K562 (cell line): ENCODE measurements at places on chromosomes 4 and X.

GRCh38 chr4:41257906-41258305 is 1.2 kb downstream of the UCHL1 start:
- H3K27ac ChIP-seq: no peak overlapping the region
- no peaks in the 10 kb centered on the region for H3K36me3 ChIP-seq
- no peak for DNase-seq
- H3K4me3 ChIP-seq: no peak overlapping the region
- H3K27me3 ChIP-seq: peaks cover 8% of the 10 kb centered on the region

GRCh38 chr4:168409089-168409801 is 71.0 kb downstream of the DDX60L start:
- DNase-seq: no peak
- no peaks in the 10 kb centered on the region for H3K36me3 ChIP-seq
- H3K4me1 ChIP-seq: no peaks in the 10 kb centered on the region
- no peak overlapping the region for H3K27ac ChIP-seq
- H3K4me3 ChIP-seq: no peak overlapping the region

GRCh38 chr4:12105519-12105918 is 676.8 kb upstream of the HS3ST1 start:
- no peaks in the 10 kb centered on the region for H3K4me1 ChIP-seq
- H3K4me3 ChIP-seq: no peak overlapping the region
- no peak overlapping the region for H3K27ac ChIP-seq
- H3K36me3 ChIP-seq: no peaks in the 10 kb centered on the region
- no peaks in the 10 kb centered on the region for H3K27me3 ChIP-seq
- no peak for DNase-seq

GRCh38 chrX:119880552-119881437 is 9.2 kb downstream of the NDUFA1 start:
- peaks cover 25% of the 10 kb centered on the region; the same call in 1 of the 3 replicates for H3K36me3 ChIP-seq
- no peak overlapping the region for H3K27ac ChIP-seq
- no peaks in the 10 kb centered on the region; the same call in 1 of the 2 replicates for H3K4me1 ChIP-seq
- H3K27me3 ChIP-seq: no peaks in the 10 kb centered on the region
- H3K4me3 ChIP-seq: no peak overlapping the region

DNA sequence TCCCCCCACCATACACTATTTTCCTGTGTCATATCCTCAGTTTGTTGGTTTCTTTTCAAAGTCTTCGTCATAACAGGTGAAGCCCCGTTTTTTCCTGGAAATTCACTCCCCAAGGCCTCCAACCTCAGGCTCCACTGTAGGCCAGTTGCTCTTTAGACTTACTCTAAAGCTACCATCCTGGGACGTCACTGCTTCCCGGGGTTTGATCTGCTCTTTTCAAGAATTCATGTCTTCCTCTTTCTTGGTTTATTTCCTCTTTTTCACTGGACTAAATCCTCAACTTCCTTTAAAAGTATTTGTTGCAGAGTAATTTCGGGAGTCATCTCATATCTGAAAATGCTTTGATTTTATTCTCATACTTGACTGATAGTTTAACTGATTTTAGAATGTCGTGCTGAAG is 6.5 kb upstream of the SERTM2 start:
- H3K36me3 ChIP-seq: no peaks in the 10 kb centered on the region
- H3K4me3 ChIP-seq: no peak overlapping the region
- H3K4me1 ChIP-seq: no peaks in the 10 kb centered on the region
- no peak for DNase-seq
- no peak overlapping the region for H3K27ac ChIP-seq

- H3K4me1 ChIP-seq: peaks cover 18% of the 10 kb centered on the region; the same call in 2 of the 3 replicates
- no peaks in the 10 kb centered on the region for H3K36me3 ChIP-seq
- H3K4me3 ChIP-seq: no peak overlapping the region
- no peak overlapping the region for H3K27ac ChIP-seq
These were observed 90.5 kb upstream of the RAPGEF2 start for GRCh38 chr4:159012381-159012780.

- no peaks in the 10 kb centered on the region for H3K27me3 ChIP-seq
- H3K36me3 ChIP-seq: no peaks in the 10 kb centered on the region
- H3K4me1 ChIP-seq: no peaks in the 10 kb centered on the region
- no peak for DNase-seq
These were observed 19.8 kb downstream of the TMPRSS11F start for GRCh38 chr4:68109868-68110267.

GRCh38 chrX:43853225-43853828 is 28.9 kb downstream of the MAOB start:
- H3K4me1 ChIP-seq: no peaks in the 10 kb centered on the region
- no peak overlapping the region for H3K4me3 ChIP-seq
- no peak for DNase-seq
- H3K36me3 ChIP-seq: no peaks in the 10 kb centered on the region
- no peak overlapping the region for H3K27ac ChIP-seq
- H3K27me3 ChIP-seq: no peaks in the 10 kb centered on the region

DNA sequence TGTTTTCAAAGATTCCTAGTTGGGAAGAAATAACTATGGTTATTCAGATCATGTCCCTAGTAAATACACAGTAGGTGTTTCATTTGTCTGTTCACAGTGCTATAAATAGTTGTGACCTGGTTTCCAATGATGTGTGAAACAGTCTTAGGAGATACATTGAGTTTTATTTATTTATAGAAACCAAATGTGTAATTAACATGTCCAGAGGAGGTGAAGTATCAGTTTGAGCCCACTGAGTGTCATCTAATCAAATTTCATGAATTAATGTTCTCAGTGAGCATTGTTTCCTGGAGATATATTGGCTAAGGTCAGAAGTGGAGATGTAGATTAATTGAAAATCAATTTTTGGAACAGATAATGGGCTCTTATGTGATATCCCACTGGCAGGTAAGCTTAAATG is 996.3 kb downstream of the FSTL5 start:
- H3K4me1 ChIP-seq: no peaks in the 10 kb centered on the region
- H3K36me3 ChIP-seq: no peaks in the 10 kb centered on the region
- no peak overlapping the region for H3K27ac ChIP-seq
- H3K27me3 ChIP-seq: no peaks in the 10 kb centered on the region
- no peak for DNase-seq

GRCh38 chrX:32408389-32408788 is 803.0 kb downstream of the DMD start:
- H3K27ac ChIP-seq: no peak overlapping the region
- no peaks in the 10 kb centered on the region for H3K27me3 ChIP-seq
